ENCODE measurements at places on chromosomes 12 and 14.

- H3K36me3 ChIP-seq = peaks cover 88% of the 10 kb centered on the region
- no peak overlapping the region for H3K27ac ChIP-seq
- H3K4me3 ChIP-seq = no peak overlapping the region
Observed at GRCh38 chr14:100358396-100358795, 35.3 kb downstream of the SLC25A47 start.

DNA sequence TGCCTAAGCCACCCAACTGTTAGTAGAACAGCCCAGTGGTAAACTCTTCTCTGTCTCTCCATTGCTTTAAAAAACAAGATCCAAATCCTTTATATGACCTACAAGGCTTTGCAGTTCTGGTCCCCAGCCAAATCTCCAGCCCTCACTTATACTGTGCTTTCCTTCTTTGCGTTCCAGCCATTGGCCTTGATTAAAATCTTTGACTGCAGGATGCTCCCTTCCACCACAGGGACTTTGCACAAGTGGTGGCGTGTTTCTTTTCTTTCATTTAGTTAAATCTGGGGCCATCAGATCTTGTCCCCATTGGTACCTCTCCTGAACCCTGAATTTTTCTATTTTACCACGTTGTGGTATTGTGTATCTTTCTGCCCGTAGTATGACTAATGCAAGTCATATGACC is 183.7 kb downstream of the VRK1 start:
- DNase-seq = no peak
- H3K27ac ChIP-seq = no peak overlapping the region
- peaks cover 31% of the 10 kb centered on the region for H3K27me3 ChIP-seq
- H3K4me1 ChIP-seq = no peaks in the 10 kb centered on the region
- H3K36me3 ChIP-seq = no peaks in the 10 kb centered on the region

GRCh38 chr14:66939409-66939808 is 249.8 kb upstream of the GARIN2 start:
- H3K36me3 ChIP-seq = peaks cover 3% of the 10 kb centered on the region
- no peaks in the 10 kb centered on the region for H3K27me3 ChIP-seq
- no peak overlapping the region for H3K4me3 ChIP-seq

GRCh38 chr14:54528973-54529372 is 19.3 kb downstream of the CGRRF1 start:
- no peak for DNase-seq
- H3K27ac ChIP-seq = no peak overlapping the region
- no peaks in the 10 kb centered on the region for H3K27me3 ChIP-seq
- no peaks in the 10 kb centered on the region for H3K4me1 ChIP-seq
- H3K36me3 ChIP-seq = peaks cover 61% of the 10 kb centered on the region

DNA sequence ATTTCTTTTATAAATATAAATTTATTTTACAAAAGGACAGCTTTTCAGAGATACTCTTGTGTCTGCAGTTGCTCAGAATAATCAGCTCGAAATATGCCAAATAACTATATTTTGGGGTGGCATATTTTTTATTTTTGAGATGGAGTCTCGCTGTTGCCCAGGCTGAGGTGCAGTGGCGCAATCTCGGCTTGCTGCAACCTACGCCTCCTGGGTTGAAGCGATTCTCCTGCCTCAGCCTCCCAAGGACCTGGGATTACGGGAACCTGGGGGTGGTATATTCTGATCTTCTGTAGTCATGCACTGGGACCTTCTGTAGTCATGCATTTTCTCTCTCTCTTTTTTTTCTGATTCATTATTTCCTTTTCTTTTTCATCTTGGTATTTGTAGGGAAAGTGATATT is 135.0 kb upstream of the AMIGO2 start:
- no peak overlapping the region for H3K4me3 ChIP-seq
- DNase-seq = no peak
- H3K27ac ChIP-seq = no peak overlapping the region
- no peaks in the 10 kb centered on the region for H3K27me3 ChIP-seq
- peaks cover 5% of the 10 kb centered on the region for H3K36me3 ChIP-seq

GRCh38 chr12:117452112-117452511 is 90.7 kb upstream of the NOS1 start:
- H3K27ac ChIP-seq = no peak overlapping the region
- no peaks in the 10 kb centered on the region for H3K27me3 ChIP-seq
- no peak overlapping the region for H3K4me3 ChIP-seq
- H3K4me1 ChIP-seq = no peaks in the 10 kb centered on the region
- no peaks in the 10 kb centered on the region for H3K36me3 ChIP-seq
- DNase-seq = no peak

DNA sequence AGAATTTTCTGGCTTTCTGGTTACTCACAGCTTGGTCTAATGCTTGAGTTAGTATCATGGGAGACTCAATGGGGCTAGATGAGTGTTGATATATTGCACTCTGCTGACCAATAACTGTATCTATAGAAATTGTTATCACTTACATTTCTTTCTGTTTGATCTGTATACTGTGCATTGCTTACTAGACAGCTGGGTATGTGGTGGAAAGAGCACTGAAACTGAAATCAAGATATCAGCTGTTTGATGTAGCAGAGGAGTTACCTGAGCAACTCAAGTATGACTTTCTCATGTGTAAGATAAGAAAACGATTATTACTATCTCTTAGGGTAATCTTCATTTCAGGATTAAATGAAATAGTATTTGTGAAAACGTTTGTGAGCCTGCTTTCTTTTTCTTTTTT is 183.0 kb downstream of the SLC15A5 start:
- H3K4me1 ChIP-seq = no peaks in the 10 kb centered on the region
- H3K4me3 ChIP-seq = no peak overlapping the region
- no peak for DNase-seq
- no peaks in the 10 kb centered on the region for H3K27me3 ChIP-seq

- no peak for DNase-seq
- no peaks in the 10 kb centered on the region for H3K36me3 ChIP-seq
- no peak overlapping the region for H3K27ac ChIP-seq
- no peaks in the 10 kb centered on the region for H3K4me1 ChIP-seq
Observed at GRCh38 chr14:101071493-101071906, 168.0 kb upstream of the RTL1 start.

DNA sequence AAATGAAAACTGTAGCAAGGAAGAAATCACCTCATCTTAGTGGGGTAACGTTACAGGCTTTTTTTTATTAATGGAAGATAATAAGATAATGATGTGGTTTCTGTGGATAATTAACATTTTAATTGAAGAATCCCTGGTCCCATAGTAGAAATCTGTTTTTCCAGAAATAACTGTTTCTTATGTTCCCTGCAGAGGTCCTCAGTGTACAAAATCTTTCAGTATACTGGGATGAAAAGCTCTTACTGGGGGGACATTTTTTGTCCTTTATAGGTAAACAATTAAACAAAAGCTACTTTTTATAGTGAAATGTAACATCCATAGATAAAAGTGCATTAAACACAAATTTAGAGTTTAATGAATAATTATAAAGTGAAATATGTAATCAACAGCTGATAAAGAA is 312.2 kb downstream of the ATXN7L3B start:
- H3K36me3 ChIP-seq = no peaks in the 10 kb centered on the region
- H3K27me3 ChIP-seq = no peaks in the 10 kb centered on the region
- no peaks in the 10 kb centered on the region for H3K4me1 ChIP-seq

DNA sequence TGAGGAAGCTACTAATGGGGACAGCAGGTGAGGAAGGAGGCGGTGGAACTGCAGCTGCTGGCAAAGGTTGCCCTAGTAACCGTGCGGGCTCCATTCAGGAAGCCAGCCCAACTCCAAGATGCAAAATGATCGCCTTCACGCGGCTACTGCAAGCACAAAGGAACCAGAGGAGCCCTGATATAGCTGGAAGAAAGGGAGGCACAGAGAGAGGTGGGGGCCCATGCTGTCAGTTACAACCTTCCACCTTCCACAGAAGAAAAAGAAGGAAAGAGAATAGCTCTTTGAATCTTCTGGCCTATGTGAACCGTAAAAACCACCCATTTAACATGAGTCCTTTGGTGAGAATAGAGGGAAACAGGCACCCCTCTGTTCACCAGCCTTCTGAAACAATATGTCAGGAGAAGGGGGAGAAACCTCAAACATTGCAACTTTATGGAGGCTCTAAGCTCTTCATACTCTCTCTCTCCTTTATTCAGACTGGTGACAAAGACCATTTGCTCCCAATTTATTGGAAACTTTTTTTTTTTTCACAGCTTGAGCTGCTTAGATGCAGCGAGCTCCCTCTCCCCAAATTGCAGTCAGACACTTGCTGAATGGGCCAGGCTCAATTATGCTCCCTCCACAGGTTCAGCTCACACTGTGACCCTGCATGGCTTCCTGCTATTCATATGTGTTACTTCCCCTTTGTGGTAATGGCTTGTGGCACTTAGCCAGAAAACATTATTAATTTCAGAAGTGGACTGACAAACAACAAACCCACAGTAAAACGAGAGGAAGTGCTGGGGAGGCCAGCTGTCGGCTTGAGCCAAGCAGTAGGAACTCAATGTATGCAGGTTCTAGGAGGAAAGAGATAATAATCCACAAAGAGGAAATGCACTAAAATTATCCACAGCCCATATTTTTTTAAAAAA is 6.2 kb downstream of the DUSP6 start:
- no peaks in the 10 kb centered on the region for H3K27me3 ChIP-seq
- peak overlapping the region; percentile 99 for H3K4me3 ChIP-seq

DNA sequence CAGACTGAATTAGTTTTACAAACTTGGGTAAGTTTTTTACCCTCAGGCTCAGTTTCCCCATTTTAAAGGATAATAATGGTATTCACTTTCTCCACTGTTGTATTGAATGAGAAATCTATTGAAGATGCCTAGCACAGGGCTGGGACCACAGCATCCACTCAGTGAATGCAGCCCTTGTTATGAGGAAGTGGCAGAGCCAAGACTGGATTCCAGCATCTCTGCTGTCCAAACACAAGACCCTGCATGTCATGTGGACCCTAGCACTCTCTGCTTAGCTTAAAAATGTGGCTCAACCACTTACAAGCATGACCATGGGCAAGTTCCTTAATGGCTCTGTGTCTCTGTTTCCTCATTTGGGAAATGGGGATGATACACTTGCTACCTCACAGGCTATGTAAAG is 24.1 kb upstream of the TRIM9 start:
- H3K27me3 ChIP-seq = no peaks in the 10 kb centered on the region
- no peak overlapping the region for H3K27ac ChIP-seq
- no peak overlapping the region for H3K4me3 ChIP-seq
- no peak for DNase-seq
- no peaks in the 10 kb centered on the region for H3K4me1 ChIP-seq

- DNase-seq = no peak
- H3K27ac ChIP-seq = no peak overlapping the region
- H3K4me1 ChIP-seq = peaks cover 14% of the 10 kb centered on the region
Observed at GRCh38 chr14:68518166-68518565, 274.7 kb downstream of the ZFP36L1 start.

- H3K27ac ChIP-seq = no peak overlapping the region
- H3K4me3 ChIP-seq = no peak overlapping the region
- peaks cover 27% of the 10 kb centered on the region for H3K27me3 ChIP-seq
- peaks cover 12% of the 10 kb centered on the region for H3K4me1 ChIP-seq
Observed at GRCh38 chr12:108131657-108132126, 2.6 kb downstream of the WSCD2 start.

GRCh38 chr12:54195737-54196347 is 7.1 kb upstream of the SMUG1 start:
- peaks cover 7% of the 10 kb centered on the region for H3K27me3 ChIP-seq
- peak overlapping the region; percentile 53 for H3K4me3 ChIP-seq
- no peaks in the 10 kb centered on the region for H3K36me3 ChIP-seq
- peaks cover 30% of the 10 kb centered on the region for H3K4me1 ChIP-seq
- H3K27ac ChIP-seq = peak overlapping the region; percentile 78

DNA sequence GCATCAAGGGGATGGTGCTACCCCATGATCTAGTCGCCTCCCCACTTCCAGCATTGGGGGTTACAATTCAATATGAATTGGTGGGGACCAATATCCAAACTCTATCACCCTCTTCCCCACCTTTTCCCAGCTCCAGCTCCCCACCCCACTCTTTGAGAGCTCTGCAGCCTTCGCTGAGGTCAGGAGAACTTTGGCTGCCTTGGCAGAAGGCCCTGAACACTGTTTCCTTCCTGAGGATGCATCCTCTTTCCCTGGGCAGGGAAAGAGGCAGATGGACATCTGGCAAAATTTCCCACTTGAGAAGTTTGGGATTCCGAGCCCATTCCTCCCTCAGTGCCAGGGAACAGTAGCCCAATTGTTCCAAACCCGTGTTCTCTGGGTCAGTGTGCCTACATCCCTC is 169.1 kb downstream of the TSPAN9 start:
- H3K4me3 ChIP-seq = no peak overlapping the region
- H3K27me3 ChIP-seq = no peaks in the 10 kb centered on the region
- no peak overlapping the region for H3K27ac ChIP-seq
- DNase-seq = no peak

GRCh38 chr12:117874842-117875434 is 93.9 kb downstream of the KSR2 start:
- no peaks in the 10 kb centered on the region for H3K4me1 ChIP-seq
- H3K27ac ChIP-seq = no peak overlapping the region
- H3K36me3 ChIP-seq = no peaks in the 10 kb centered on the region
- H3K27me3 ChIP-seq = peaks cover 14% of the 10 kb centered on the region
- no peak overlapping the region for H3K4me3 ChIP-seq

GRCh38 chr12:117044790-117045159 is 54.4 kb downstream of the TESC start:
- H3K27me3 ChIP-seq = no peaks in the 10 kb centered on the region
- no peak overlapping the region for H3K4me3 ChIP-seq
- peaks cover 26% of the 10 kb centered on the region for H3K4me1 ChIP-seq
- H3K27ac ChIP-seq = no peak overlapping the region
- peaks cover 9% of the 10 kb centered on the region for H3K36me3 ChIP-seq

GRCh38 chr12:8564656-8565055 is 24.0 kb upstream of the CLEC4E start:
- H3K27ac ChIP-seq = peak overlapping the region; percentile 34
- no peak for DNase-seq
- H3K36me3 ChIP-seq = no peaks in the 10 kb centered on the region
- peak overlapping the region; percentile 64 for H3K4me3 ChIP-seq
- H3K27me3 ChIP-seq = no peaks in the 10 kb centered on the region

DNA sequence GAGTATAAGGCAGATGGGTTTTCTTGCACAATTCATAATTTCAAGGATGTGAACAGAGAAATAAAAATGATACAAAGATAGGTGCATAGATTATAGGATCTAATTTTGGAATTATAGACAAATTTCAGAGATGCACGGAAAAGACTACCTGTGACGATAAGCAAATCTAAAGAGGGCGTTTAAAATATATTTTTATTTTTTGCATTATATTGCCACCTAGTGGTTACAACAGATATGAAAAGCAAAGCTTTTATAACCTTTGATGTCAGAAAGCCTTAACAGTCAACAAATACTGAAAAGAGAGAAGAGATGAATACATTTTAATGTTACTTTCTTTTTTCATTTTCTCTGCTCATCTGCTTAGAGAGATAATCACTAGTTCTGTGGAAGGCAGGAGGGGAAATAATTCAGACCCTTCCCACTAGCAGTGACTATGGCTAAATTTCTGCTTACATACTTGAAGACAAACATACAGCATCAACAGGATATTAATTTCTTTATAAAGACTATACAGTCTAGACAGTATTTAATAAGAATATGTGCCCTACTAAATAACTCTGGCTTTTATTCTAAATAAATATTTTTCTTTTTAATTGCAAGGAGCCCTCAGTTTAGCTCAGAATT is 46.3 kb downstream of the NTS start:
- DNase-seq = no peak
- H3K4me1 ChIP-seq = no peaks in the 10 kb centered on the region
- H3K27me3 ChIP-seq = no peaks in the 10 kb centered on the region

- H3K27me3 ChIP-seq = no peaks in the 10 kb centered on the region
- H3K4me3 ChIP-seq = no peak overlapping the region
- DNase-seq = peak; percentile 36
- H3K36me3 ChIP-seq = peaks cover 80% of the 10 kb centered on the region
Observed at GRCh38 chr12:12985817-12986408, 14.2 kb downstream of the HEBP1 start.

- H3K27me3 ChIP-seq = no peaks in the 10 kb centered on the region
- peaks cover 8% of the 10 kb centered on the region for H3K36me3 ChIP-seq
- H3K4me3 ChIP-seq = no peak overlapping the region
- peaks cover 15% of the 10 kb centered on the region for H3K4me1 ChIP-seq
- no peak for DNase-seq
- H3K27ac ChIP-seq = no peak overlapping the region
Observed at GRCh38 chr14:101115652-101116051, 212.1 kb upstream of the RTL1 start.

Measured in CD14-positive monocyte (primary cell).